ENCODE measurements at places on chromosomes 13 and 19. TPM values are rescaled to one million over a fixed set of nuclear protein-coding genes. Genes with fewer than 3 reads are reported as not detected.

PPM1N gene
- not detected for total RNA-seq

JAK3 gene
- 4.7 TPM for total RNA-seq

ADPRHL1 gene
- total RNA-seq: 2.6 TPM

ATP4A gene
- total RNA-seq: not detected

GGN gene
- total RNA-seq: 2.9 TPM

ADGRE2 gene
- total RNA-seq: not detected

CALR3 gene
- total RNA-seq: not detected

FCAR gene
- total RNA-seq: not detected

MIER2 gene
- total RNA-seq: 25.7 TPM

FFAR1 gene
- total RNA-seq: not detected

POSTN gene
- 16.8 TPM for total RNA-seq

CYP4F22 gene
- not detected for total RNA-seq

MYH14 gene
- 0.27 TPM for total RNA-seq

SYNE4 gene
- not detected for total RNA-seq

SIPA1L3 gene
- total RNA-seq: 27.4 TPM

TGFBR3L gene
- not detected for total RNA-seq

PPP2R1A gene
- 294 TPM for total RNA-seq

FAM83E gene
- total RNA-seq: not detected

SAE1 gene
- 209 TPM for total RNA-seq

ZNF569 gene
- 3.6 TPM for total RNA-seq

PEAK3 gene
- not detected for total RNA-seq

SIGLEC10 gene
- total RNA-seq: not detected

IZUMO2 gene
- total RNA-seq: not detected

FFAR3 gene
- not detected for total RNA-seq

THSD1 gene
- 31.0 TPM for total RNA-seq

LENG9 gene
- total RNA-seq: 6.0 TPM

PRR19 gene
- 0.27 TPM for total RNA-seq

AXL gene
- total RNA-seq: 183 TPM

SACS gene
- total RNA-seq: 36.4 TPM

C1QTNF9 gene
- not detected for total RNA-seq

LILRB4 gene
- total RNA-seq: not detected

CPT1C gene
- total RNA-seq: 11.9 TPM

STOML3 gene
- not detected for total RNA-seq

CGB1 gene
- not detected for total RNA-seq

SLC25A42 gene
- total RNA-seq: 2.5 TPM

LILRA1 gene
- total RNA-seq: not detected

PNMA8A gene
- total RNA-seq: 0.80 TPM

SH3GL1 gene
- total RNA-seq: 115 TPM

ZNF888 gene
- 3.9 TPM for total RNA-seq

CEACAM21 gene
- total RNA-seq: 14.9 TPM

ERICH6B gene
- total RNA-seq: not detected

SLITRK5 gene
- total RNA-seq: not detected

IL4I1 gene
- 24.2 TPM for total RNA-seq

ZNF805 gene
- 5.3 TPM for total RNA-seq

C13orf46 gene
- 0.05 TPM for total RNA-seq

ANKRD27 gene
- 28.6 TPM for total RNA-seq

SLC25A41 gene
- not detected for total RNA-seq

ZIC2 gene
- not detected for total RNA-seq

SH2D3A gene
- total RNA-seq: 1.2 TPM

CACNG6 gene
- 3.9 TPM for total RNA-seq

IER2 gene
- 132 TPM for total RNA-seq

RUBCNL gene
- total RNA-seq: not detected

ZNF583 gene
- 2.6 TPM for total RNA-seq

USPL1 gene
- total RNA-seq: 13.2 TPM

LACC1 gene
- total RNA-seq: 1.7 TPM

ZNF763 gene
- 0.27 TPM for total RNA-seq

ZNF610 gene
- total RNA-seq: 7.3 TPM

Measured in mammary microvascular endothelial cell (primary cell).